Activated T-helper 1 cell treated with Interleukin-2 at 50 U/mL for 16 hours (primary cell): ENCODE measurements at places on chromosomes 13 and 19.

GRCh38 chr13:35566340-35566739 is 89.9 kb upstream of the MAB21L1 start:
- no peak for DNase-seq

DNA sequence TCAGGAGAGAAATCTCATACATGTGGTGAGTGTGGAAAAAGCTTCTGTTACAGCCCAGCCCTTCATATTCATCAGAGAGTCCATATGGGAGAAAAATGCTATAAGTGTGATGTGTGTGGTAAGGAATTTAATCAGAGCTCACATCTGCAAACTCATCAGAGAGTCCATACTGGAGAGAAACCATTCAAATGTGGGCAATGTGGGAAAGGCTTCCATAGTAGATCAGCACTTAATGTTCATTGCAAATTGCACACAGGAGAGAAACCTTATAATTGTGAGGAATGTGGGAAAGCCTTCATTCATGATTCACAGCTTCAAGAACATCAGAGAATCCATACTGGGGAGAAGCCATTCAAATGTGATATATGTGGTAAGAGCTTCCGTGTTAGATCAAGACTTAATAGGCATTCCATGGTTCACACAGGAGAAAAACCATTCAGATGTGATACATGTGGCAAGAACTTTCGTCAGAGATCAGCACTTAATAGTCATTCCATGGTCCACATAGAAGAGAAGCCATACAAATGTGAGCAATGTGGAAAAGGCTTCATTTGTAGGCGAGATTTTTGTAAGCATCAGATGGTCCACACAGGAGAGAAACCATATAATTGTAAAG is 15.2 kb downstream of the ZNF221 start:
- no peak for DNase-seq

DNA sequence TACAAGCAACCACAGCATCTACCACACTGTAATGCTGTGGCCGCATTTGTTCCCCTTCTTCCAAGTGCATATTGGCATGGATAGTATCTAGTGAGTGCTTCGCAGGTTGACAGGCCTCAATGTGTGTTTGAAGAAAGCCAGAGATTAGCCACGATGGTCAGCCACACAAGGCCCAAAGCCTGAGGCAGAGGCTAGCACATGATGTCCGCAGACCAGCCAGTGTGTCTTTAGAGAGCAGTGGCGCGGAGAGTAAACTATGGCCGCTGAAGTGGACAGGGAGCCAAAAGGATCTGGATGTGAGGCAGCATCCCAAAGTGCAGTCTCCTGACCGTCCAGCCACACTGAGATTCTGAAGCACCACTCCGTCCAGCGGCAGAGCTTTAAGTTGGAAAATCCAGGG is 36.0 kb downstream of the BRD4 start:
- DNase-seq, result no peak

- DNase-seq, result no peak
Measured at GRCh38 chr13:98216711-98217285, 39.7 kb upstream of the RNF113B start.

GRCh38 chr13:30968846-30969245 is 36.4 kb downstream of the TEX26 start:
- no peak for DNase-seq

DNA sequence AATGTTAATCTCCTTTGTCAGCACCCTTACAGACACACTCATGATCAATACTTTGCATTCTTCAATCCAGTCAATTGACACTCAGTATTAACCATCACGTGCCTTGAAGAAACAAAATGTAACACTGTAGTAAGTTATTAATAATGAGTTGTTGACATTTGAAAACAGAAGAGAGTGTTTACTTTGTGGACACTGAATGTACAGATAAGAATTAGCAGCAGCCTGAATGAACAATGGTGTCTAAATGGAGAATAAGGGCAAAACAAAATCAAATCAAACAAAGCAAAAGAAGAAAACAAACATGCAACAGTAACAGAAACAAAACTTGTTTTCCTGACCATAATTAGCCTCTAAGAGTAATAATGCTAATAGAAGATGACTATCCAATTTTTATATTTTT is 1191.1 kb upstream of the MIR17HG start:
- DNase-seq, result no peak

- DNase-seq, result no peak
Measured at GRCh38 chr13:45892513-45892912, 41.0 kb upstream of the SIAH3 start.

DNA sequence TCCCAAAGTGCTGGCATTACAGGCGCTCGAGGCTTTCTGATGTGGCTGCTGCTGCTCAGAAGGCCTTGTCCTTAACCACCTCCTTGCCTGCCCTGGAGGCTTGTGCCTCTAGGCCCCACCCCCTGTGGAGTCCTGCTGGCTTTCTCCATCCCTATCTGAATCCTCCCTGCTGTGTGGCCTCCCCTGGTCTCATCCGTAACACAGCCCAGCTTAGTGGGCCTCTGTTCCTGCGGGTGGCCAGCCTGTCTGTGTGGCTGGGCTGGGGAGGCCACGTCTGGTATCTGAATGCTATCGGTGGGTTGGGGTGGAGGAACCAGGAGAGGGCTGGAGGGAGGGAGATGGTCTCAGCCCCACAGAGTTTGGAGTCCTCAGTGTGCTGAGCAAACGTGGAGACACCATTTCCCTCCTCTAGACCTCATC is 4.7 kb downstream of the RPL28 start:
- DNase-seq, result no peak

- DNase-seq, result no peak
Measured at GRCh38 chr19:48239120-48239519, 16.6 kb downstream of the CARD8 start.

DNA sequence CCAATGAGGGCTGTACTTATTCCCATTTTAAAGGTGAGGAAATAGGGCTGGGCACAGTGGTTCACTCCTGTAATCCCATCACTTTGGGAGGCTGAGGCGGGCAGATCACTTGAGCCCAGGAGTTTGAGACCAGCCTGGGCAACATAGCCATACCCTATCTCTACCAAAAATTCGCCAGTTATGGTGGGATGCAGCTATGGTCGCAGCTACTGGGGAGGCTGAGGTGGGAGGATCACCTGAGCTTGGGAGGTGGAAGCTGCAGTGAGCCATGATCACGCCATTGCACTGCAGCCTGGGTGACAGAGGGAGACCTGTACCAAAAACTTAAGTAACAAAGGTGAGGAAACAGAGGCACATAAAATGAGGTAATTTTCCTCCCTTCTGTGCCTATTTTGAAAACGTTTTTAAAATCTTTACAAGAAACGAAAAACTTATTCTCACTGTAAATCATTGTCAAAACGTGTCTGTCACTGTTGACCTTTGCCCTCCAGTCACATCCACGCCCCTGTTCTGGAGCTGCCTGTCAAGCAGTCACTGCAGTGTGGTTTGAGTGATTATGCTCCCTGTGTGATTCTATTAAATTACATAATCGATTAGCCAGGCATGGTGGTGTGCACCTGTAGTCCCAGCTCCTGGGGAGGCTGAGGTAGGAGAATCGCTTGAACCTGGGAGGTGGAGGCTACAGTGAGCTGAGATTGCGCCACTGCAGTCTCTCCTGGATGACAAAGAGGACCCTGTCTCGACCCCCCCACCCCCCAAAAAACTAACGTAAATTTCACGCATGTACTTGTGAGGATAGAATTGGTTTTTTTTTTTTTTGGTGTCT is 12.5 kb downstream of the NOP53 start:
- no peak for DNase-seq

GRCh38 chr13:86193281-86193680 is 394.1 kb upstream of the SLITRK6 start:
- no peak for DNase-seq

DNA sequence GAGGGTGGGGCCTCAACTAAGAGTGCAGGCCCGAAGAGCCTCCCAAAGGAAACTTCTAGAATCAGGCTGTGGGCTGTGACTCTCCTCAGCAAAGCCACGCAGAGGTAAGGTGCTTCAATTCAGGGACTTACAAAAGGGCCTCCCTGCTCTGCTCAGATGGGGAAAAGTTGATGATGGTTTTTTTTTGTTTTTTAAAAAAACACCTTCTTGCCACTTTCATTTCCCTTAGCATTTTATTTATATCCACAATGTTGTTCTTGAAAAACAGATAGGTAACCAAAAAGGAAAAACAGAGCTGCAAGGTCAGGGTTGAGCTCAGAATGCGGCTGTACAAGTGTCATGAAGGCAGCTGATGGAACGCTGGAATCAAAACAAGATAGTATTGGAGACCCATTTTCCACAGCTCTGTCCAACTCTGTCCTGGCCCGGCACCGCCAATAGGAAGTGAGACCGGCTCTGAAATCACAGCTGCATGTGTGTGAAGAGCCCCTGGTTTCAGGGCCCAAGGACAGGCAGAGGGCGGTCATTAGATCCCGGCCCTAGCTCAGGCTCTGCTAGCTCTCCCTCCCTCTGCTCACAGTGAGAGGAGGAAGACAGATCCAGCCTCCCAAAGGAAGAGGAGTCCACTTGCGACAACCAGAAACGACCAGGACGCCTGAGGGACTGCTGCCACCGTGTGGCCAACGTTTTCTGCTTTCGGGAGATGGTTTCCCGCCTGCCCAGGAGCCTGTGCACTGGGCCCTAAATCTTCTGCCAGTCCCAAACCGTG is 58.3 kb downstream of the KLF2 start:
- peak; percentile 69 for DNase-seq

DNA sequence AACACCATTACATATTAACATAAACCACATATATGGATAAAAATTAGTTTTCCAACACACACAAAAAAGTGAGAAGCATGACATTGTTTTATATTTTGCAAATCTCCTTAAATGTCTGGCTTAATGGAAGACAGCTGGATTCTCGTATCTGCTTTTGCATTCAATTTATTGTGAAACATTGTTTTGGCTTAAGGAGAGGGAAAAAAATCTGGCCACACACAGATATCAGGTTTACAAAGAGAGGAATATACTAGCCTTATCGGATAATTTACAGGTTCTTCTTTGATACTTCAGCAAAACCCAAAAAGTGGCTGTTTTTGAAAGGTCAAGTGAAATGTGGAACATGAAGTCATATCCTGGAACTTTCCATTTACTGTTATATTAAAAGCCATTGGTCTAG is 523.5 kb upstream of the ARGLU1 start:
- no peak for DNase-seq

DNA sequence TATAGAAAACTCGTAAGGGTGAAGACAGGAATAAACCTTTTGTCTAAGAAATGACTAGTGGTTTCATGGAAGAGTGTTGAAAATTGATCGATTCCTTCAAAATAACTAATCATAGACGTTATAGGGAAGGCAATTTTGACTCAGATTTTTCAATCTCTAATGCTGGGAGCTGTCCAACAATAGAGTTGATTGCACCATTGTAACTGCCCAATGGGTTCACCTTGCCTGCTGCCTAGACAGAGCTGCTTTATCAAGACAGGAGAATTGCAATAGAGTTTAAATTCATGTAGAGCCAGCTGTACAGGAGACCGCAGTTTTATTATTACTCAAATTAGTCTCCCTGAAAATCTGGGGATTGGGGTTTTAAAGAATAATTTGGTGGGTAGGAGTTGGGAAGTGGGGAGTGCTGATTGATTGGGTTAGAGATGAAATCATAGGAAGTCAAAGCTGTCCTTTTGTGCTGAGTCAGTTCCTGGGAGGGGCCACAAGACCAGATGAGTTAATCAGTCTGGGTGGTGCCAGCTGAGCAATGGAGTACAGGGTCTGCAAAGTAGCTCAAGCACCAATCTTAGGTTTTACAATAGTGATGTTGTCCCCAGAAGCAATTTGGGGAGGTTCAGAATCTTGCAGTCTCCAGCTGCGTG is 16.8 kb upstream of the ADGRE2 start:
- no peak for DNase-seq

DNA sequence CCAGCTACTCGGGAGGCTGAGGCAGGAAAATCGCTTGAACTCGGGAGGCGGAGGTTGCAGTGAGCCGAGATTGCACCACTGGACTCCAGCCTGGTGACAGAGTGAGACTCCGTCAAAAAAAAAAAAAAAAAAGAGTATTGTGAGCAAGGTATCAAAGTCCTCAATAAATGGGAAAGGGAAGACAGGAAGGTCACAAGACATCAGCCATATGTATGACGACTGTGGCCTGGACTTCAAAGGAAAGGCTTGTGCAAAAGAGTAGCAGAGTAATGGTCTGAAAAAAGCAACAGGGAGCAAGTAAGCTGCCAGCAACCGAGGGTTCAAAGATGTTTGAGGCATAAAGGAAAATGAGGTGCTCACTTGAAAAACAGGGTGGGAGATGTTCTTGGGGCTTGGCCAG is 116.0 kb upstream of the WASF3 start:
- DNase-seq, result no peak

GRCh38 chr13:42865768-42866102 is 84.4 kb downstream of the FAM216B start:
- no peak for DNase-seq

DNA sequence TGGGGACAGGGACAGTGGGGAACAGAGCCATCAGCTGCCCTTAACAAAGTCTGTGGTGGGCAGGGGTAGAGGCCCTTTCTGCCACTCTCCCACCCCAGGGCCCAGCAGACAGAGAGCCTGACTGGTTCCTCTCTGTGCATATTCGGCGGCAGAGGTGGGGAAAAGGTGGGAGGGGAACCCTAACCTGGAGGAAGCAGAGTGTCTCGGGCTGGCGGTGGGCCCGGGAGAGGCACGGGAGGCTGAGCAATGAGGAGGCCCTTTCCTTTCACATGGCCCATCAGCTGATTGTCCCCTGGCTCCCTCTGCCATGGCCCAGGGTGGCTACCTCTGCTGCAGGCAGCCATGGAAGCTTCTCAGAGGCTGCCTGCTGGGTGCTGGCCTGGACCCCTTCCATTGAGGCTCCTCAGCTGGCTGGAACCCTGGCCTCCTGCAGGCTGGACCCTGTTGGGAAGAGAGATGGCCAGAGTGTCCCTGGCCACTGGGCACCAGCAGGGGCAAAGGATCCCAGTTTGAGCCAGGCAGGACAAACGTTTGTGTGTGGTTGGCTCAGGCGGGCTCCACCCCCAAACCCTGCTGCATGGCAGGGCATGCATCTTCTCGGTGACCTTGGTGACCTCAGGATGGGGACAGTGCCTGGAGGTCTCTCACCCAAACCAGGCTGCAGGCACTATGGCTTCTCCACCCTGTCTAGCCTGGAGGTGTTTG is 202.8 kb upstream of the ZNF536 start:
- no peak for DNase-seq
